GM23338 (cell line): ENCODE measurements at places on chromosomes 11 and 22. TPM values are rescaled to one million over a fixed set of nuclear protein-coding genes. Genes with fewer than 3 reads are reported as not detected.

NADSYN1 gene
- 50.4 and 54.9 TPM in 2 replicates for total RNA-seq

PRDM11 gene
- total RNA-seq: 10.4 and 13.4 TPM in 2 replicates

HTATIP2 gene
- total RNA-seq: 45.0 and 45.2 TPM in 2 replicates

GRCh38 chr11:22786475-22786874 lies 43.1 kb downstream of the SVIP start:
- DNase-seq: no peak

GRCh38 chr11:94671553-94672366 lies 96.4 kb upstream of the AMOTL1 start:
- no peak for DNase-seq

- no peak for DNase-seq
Observed at GRCh38 chr11:59705294-59705693, 8.4 kb downstream of the OR10V1 start.

DNA sequence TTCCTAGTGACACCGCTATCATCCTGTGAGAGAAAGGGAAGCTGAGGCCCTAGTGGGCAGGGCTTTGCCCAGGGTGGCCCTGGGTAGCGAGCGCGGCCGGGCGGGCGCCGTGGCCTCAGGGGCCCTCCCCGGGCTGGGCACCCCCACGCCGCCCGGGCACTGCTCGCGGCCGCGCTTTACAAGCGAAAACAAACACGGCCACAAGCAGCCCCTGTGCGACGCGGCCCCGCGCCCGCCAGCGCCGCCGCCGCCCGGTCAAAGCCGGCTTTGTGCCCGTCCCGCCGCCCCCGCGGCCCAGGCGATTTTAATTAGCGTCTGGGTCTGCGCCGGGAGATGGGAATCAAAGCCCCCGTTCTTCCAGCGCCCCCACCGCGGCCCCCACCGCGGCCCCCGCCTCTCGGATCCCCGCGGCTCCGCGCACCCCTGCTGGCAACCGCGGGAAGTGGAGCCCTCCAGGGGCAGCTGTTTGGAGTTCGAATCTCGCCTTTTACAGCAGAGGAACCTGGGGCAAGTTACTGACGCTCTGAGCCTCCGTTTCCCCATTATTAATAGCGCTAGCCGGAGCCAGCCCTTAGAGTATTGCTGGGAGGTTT lies 47.9 kb downstream of the CHRDL2 start:
- DNase-seq: peak; percentile 72

- no peak for DNase-seq
Observed at GRCh38 chr11:113818426-113818825, 38.8 kb downstream of the CLDN25 start.

DNA sequence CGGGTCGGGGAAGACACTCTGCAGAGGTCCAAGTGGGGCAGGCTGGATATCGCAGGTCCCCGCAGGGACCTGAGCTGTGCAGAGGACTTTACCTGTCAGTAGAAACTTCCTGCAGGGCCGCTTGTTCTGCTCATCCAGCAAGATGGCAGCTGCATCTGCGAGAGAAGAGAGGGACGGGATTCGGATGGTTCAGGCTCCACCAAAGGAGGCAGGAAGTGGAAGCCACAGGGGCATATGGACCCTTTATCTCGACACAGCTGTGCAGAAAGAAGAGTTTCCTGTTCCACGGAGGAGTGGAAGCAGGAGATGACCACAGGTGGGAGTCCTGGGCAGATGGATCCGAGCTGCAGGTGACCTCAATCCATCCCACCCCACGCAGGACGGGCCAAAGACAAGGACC lies 22.5 kb downstream of the CABP7 start:
- DNase-seq: no peak

- DNase-seq: no peak
Observed at GRCh38 chr11:63991558-63991957, 5.3 kb downstream of the OTUB1 start.
